Activated CD4-positive, CD25-positive, alpha-beta regulatory T cell (primary cell): ENCODE measurements at places on chromosomes 11 and 22.

DNA sequence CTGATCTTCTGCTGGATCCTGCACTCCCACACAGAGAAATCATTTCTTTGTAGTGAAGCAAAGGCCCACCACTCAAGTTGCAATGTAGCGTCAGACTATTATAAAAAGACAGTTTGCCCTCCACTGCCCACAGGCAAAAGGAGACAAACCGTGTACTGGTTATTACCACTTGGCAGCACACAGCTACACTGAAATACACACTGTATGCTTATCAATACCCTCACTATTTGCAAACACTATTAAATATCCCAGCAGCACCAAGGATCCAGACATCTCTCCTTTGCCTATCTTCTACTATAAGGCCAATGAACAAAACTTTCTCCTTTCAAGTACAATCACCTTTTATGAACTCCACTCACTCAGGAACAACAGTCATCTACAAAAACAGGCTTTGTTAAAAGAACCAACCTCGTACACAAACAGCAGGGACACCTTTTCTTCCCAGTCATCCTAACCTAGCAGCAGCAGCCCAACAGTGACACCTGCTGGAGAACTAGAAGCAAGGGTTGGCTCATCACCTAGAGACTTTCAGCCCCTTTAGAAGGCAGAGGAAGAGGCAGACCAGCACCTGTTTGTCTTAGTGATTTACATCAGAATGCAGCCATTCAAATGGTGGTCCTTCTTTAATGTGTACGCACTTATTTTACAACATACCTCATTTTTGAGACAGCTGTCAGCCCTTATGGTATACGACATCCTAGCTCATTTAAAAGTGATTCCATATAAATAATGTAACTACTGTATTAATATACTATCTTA lies 56.1 kb downstream of the AMBRA1 start:
- DNase-seq, result peak; percentile 32

DNA sequence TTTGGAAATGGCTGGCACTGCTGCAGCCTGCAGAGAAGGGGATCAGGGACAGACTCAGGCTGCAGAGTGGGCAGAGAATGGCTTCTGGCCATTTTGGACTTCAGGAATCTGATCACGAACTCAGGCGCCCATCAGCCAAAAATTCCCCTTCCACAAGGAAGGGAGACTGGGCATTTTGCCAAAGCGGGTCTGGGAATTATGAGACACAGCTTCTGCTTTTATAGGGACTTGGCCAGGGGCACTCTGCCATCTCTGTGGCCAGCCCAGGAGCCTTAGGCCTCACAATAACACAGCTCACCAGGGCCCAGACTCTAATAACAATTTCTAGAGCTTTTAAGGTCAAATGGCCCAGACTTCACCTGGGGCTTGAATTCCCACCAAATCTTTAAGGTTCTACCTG lies 74.7 kb downstream of the CHST1 start:
- DNase-seq, result no peak

DNA sequence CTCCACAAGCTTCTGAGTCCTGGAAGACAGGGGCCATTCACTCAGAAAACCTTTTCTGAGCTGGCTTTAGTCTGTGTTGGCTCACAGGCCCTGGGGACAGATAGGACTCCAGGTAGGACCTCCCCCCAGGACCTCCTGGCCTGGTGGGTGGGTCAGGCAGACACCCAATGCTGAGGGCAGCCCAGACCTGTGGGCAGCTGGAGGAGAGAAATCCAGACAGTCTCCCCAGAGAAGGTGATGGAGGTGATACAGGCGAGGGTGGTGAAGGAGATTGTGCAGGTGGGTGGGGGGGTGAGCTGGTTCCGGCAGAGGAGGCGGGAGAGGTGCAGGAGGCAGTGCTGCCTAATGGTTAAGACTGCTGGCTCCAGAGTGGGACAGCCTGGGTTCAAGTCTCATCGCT lies 15.6 kb downstream of the LRRC32 start:
- DNase-seq, result no peak

DNA sequence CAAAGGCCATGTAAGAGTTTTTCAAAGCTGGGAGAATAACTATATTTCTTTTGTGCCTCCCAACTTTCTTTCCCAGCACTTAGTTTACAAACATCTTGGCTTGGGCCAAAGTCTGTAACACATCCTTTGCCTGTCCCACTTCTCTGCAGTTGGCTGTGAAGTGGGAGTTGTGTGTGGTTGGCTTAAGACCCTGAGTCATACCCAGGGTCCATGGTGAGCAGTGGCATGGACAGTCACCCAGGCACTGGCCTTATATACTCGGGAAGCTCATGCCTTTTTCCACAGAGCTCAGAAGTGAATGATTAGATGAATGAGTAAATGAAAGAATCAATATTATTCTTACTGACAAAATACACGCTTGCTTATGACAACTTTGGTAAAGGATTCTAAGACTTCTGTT lies 231.4 kb downstream of the BLID start:
- DNase-seq, result no peak

GRCh38 chr22:25496396-25497064 lies 67.9 kb upstream of the GRK3 start:
- DNase-seq, result no peak

- DNase-seq, result peak; percentile 32
Measured at GRCh38 chr22:37804881-37805809, 2.6 kb upstream of the GCAT start.

- no peak for DNase-seq
Measured at GRCh38 chr11:63829823-63830489, 9.0 kb upstream of the MARK2 start.

DNA sequence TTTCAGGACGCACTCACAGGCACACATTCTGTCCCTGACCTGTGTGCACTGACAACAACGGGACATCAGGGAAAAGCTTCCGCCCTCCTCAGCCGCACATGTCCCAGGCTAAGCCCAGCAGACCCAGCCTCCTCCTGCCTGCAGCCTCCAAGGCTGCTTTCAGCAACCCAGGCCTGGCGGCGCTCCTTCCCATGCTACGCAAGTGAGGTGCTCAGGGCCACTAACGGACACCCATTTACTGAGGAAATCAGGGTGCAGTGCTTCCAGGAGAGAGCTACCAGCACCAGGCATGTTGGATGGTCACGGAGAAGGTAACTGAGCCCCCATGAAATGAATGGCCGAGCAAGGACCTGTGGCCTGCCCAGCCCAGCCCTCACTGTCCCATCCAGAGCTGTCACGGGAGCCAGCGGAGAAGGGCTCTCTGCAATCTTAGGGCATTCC lies 6.9 kb downstream of the MOB2 start:
- DNase-seq, result no peak

GRCh38 chr11:113504586-113504985 lies 29.4 kb upstream of the DRD2 start:
- DNase-seq, result no peak

DNA sequence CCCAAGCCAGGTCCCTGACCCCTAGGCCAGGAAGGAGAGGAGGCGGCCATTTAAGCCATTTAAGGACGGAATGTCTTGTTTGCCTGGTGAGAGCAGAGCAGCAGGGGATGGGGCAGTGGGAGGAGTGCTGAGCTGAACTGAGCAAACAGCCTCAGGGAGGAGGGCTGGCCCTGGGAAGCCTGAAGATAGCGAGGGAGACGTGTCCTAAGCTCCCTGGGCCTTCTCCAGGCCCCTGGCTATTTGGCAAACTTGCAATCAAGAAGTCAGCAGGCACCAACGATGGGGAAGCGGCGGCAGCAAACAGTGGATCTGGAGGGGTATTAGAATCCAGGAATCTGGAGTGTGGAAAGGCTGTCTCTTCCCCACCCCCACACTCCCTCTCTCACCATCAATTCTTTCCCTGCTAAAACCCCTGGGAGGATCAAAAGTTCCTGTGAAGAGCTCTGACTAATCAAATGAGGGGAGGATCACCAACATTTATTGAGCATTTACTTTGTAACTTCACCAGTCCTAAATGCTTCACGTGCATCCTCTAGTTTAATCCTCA lies 8.8 kb downstream of the BCL9L start:
- DNase-seq, result no peak

GRCh38 chr11:71301858-71302533 lies 49.6 kb upstream of the SHANK2 start:
- no peak for DNase-seq

DNA sequence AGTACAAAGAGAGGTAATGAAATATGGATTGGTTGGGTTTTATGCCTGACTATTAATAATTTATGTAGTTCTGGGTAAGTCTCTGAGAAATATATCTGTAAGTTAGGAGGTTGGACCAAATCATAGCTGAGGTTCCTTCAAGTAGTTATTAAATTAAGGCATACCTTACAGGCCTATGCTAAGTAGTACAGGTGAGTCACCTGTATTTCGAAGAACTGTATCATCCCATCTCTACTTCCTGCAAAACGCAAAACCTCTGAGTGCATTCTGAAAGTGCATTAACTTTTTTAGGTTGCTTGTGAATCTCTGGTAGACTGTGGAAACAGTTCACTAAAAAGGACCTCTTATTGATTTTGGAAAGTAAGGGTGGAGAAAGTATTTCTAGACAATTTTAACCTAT lies 37.1 kb downstream of the APOL5 start:
- no peak for DNase-seq

- DNase-seq, result no peak
Measured at GRCh38 chr22:44797181-44797725, 44.9 kb downstream of the ARHGAP8 start.

- DNase-seq, result no peak
Measured at GRCh38 chr11:118222437-118222836, 2.4 kb downstream of the JAML start.

DNA sequence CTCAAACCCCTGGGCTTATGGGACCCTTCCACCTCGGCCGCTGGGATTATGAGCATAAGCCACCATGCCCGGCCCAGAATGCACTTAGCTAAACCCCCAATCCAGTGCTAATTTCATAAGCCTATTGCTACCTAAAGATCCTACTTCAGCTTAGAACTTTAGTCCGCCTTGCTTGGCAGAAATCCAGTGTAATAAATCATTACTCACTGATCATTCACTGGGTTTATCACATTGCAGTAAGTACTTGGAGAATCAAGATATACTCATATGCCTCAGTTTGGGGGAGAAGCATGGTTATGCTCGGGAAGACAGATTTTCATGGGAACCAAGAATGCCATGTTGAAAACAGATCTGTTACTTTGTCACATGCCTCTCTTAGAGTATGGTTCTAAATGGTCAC lies 3.8 kb upstream of the TBRG1 start:
- DNase-seq, result no peak

DNA sequence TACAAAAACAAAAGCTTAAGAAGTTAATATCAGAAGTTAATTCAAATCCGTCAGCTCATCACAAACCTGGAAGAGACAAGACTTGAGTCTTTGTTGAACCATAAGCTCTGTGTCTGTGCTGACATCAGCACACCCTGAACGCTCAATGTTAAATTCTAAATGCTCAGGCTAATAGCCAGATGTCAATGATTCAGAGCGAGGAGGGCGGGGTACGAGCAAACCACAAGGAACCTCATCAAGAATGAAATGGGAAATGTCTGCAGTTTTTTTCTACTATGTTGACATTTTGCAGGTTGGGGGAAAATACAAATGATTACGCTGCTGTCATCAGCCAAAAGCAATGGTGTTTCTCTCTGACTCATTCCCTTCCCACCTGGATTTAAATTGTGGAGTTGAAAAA lies 1057.2 kb downstream of the NTM start:
- DNase-seq, result no peak

GRCh38 chr11:114153224-114153623 lies 93.7 kb downstream of the ZBTB16 start:
- DNase-seq, result no peak

DNA sequence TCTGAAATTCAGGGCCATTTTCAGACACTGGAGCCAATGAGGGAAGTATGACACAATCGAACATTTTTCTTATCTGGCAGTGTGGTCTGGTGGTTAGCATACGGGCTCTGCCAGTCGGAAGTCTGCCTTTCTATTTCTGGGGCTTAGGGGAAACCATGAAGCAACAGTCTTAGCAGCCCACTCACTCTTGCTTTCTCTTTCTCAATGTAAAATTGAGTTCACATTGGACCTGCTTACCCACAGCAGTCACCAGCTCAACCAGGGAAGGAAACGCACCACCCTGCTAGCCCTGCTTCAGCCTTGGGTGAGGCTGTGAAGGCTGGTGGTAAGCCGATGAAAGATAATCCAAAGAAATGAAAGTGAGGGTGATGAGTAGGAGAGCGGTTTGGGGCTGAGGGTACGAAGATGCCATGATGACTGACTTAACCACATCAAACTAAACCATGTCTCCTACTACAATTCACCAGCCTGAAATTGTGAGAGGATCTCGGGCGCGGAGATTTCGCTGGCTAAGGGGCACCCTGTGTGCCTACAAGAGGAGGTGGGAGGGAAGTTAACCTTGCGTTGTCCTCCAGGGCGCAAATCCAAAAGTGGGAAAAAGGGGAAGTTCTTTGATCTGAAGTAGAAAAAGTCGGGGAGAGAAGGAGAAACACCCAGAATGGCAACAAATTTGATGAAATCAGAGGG lies 2.0 kb upstream of the LMO2 start:
- no peak for DNase-seq

DNA sequence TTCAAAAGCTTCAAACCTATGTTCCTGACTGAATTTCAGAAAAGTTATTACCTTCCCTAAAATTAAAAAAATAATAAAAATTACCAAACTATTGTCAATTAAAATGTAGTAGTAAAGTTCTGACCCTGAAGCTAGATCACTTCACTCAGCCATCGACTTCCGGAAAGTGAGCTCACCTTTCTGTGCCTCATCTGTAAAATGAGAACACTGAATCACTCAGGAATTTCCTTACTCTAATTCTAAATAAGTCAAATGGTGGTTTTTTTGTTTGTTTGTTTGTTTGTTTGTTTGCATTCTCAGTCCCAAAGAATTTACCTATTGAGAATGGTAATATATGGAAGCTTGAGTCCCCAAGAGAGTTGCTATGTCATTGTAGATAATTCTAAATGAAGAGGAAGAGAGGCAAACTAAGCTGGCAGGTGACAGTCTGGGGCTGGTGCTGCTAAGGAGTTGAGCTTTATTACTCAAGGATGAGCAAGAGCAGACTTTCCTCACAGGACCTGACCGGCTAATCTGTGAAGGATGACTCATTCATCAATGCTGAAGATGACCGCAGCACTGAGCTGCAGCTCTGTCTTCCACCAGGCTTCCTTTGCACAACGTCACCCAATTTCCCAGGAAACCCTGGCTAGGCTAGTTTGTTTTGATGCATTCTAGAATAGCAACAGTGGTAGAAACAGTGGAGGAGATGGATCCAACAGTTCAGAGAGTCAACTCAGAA lies 248.8 kb downstream of the RAB38 start:
- no peak for DNase-seq

- no peak for DNase-seq
Measured at GRCh38 chr11:134501406-134502152, 89.5 kb upstream of the B3GAT1 start.

- no peak for DNase-seq
Measured at GRCh38 chr11:16982809-16983208, 31.4 kb downstream of the PLEKHA7 start.

GRCh38 chr11:8107642-8108041 lies 26.6 kb downstream of the TUB start:
- DNase-seq, result no peak

GRCh38 chr11:126664643-126665042 lies 309.2 kb downstream of the ST3GAL4 start:
- no peak for DNase-seq

DNA sequence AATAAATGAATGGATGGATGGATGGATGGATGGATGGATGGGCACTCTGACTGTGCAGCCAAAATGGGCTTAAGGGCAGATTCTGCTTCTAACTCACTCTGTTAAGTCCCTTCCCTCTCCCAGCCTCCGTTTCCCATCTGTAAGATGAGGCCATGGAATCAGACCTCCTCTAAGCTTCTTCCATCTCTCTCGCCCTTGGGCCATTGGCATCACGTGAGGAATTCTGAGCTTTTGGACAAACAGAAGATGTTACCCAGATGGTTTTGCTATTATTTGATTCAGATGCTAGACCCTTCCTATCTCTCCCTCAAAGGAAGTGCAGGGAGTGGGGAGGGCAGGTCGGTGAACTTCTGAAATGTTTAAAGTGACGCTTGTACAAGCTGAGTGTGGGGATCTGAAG lies 4.0 kb upstream of the CYTH4 start:
- no peak for DNase-seq
